ENCODE measurements at places on chromosomes 6 and 20. TPM values are rescaled to one million over a fixed set of nuclear protein-coding genes. Genes with fewer than 3 reads are reported as not detected.

- H3K4me1 ChIP-seq, result no peaks in the 10 kb centered on the region
- no peak overlapping the region for H3K4me3 ChIP-seq
- H3K36me3 ChIP-seq, result no peaks in the 10 kb centered on the region
- H3K27me3 ChIP-seq, result no peaks in the 10 kb centered on the region
These were observed 70.0 kb downstream of the NRSN1 start for GRCh38 chr6:24195836-24196597.

DNA sequence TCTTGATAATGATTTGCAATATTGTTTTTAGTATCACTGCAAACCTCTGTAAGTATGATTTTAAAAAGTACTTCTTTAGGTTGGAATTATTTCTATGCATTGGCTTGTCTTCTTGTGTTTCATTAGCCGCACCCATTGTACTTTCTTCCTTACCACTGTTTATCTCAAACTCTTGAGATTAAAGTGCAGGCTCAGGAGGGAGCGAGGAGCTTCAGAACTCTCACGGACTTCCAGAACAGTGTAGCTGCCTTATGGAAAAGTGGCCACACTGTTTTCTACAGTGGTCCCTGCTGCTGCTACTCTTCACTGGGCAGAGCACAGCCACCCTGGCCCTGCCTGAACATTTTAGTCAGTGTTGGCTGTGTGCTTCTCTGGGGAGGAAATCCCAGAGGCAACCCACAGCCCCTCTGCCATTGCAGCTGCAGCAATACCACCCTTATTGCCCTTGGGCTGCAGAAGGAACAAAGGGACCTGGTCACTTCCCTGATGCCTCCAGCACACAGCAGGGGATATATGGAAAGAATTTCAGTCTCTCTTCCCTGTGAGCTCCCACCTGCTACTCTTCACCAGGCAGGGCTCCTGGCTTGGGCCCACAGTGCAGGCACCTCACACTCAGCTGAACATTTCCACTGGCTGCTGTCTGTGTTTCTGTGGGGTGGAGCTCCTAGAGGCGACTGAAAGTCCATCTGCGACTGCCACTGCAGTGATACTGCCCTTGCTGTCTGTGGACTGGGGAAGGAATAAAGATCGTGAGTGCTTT, 91.7 kb upstream of the MAP3K4 start:
- no peak overlapping the region for H3K4me3 ChIP-seq
- no peaks in the 10 kb centered on the region for H3K4me1 ChIP-seq
- H3K36me3 ChIP-seq, result no peaks in the 10 kb centered on the region

DNA sequence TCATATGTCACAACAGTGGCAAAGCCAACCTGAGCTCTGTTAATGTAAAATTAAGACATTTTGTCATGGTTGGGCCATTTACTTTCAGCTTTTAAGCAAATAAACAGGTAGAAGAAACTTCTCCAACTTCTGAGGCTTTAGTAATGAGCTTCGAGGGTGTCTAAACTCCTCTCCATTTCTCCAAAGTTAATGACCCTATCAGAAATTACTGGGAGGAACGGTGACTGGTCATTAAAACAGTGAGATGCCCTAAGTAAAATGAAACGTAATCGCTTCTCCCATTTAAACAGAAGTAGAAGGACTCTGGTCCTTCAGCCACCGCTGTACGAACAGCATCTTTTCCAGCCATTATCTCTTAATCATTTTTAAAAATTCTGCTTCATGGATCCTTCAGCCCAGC, 986.9 kb upstream of the MANEA start:
- no peaks in the 10 kb centered on the region for H3K4me1 ChIP-seq
- H3K27ac ChIP-seq, result no peak overlapping the region
- no peak overlapping the region for H3K4me3 ChIP-seq
- no peaks in the 10 kb centered on the region for H3K27me3 ChIP-seq

DNA sequence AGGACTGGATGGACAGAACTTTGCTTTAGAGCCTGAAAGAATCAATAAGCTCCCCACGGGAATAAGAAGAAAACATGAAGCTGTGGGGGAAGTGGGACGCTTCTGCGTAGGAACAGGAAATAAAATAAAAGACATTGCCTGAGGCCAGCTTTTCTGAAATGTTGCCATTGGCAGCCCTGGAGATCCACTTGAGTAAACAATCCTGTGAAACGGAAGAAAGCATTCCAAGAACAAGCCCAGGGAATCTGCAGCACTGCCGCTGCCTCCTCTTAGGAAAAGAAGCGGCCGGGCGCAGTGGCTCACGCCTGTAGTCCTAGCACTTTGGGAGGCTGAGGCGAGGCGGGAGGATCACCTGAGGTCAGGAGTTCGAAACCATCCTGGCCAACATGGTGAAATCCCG, 182.3 kb upstream of the RALGAPA2 start:
- H3K27me3 ChIP-seq, result no peaks in the 10 kb centered on the region
- no peak overlapping the region for H3K27ac ChIP-seq
- no peaks in the 10 kb centered on the region for H3K36me3 ChIP-seq

DNA sequence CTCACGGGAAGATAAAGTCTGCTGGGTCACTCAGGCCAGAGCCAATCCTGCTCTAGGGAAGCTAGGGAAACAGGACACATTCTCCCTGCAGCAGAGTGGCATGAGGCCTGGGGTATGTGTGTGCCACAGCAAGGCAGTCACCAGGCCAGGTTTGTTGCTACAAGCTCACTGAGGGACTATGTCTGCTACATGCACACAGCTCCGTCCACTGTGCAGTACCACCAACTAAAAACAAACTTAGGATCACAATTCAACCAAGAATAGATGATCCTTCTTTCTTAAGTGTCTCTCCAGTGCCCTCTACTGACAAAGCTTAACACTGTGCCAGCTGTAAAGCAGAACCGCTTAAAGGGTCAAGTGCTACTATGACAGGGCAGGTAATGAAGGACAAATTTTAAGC, 192.5 kb downstream of the PTPRK start:
- DNase-seq, result no peak
- no peak overlapping the region for H3K27ac ChIP-seq
- H3K27me3 ChIP-seq, result no peaks in the 10 kb centered on the region
- peaks cover 8% of the 10 kb centered on the region for H3K4me1 ChIP-seq
- no peak overlapping the region for H3K4me3 ChIP-seq

DNA sequence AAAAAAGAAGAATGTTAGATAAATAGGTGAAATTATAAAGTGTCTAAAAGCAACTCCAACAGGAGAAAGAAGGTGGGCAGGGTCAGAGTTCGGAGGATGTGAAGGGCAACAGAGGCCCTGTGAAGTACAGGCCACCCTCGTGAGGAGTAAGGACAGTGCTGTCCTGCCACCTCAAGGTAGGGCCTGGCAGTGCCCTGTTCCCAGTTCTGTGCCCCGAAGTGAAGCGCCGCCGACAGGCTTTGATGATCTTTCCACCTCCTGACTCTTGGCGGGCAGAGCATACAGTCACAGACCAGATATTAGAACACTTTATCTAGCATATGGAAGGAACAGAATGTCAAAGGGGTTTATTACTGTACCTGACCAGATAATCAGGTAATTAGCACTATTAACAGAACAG, 75.8 kb downstream of the GJA10 start:
- peaks cover 16% of the 10 kb centered on the region for H3K4me1 ChIP-seq
- H3K27ac ChIP-seq, result no peak overlapping the region

DNA sequence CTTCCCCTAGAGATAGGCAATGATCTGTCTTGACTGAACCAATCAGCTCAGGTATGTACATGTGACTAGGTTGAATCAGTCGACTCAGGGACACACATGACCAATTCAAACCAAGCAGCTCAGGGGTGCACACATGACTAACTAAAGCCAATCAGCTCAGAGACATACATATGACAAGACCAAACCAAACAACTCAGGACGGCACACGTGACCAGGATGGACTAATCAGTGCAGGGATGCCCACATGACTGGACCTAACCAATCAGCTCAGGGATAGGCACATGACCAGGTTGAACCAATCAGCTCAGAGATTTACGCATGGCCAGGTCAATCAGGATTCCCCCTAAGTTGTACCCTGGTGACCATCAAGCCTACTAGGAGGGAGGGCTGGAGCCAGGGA, 310.3 kb downstream of the CDH26 start:
- no peak overlapping the region for H3K4me3 ChIP-seq
- no peaks in the 10 kb centered on the region for H3K36me3 ChIP-seq
- no peak overlapping the region for H3K27ac ChIP-seq
- no peaks in the 10 kb centered on the region for H3K27me3 ChIP-seq
- no peaks in the 10 kb centered on the region for H3K4me1 ChIP-seq

DNA sequence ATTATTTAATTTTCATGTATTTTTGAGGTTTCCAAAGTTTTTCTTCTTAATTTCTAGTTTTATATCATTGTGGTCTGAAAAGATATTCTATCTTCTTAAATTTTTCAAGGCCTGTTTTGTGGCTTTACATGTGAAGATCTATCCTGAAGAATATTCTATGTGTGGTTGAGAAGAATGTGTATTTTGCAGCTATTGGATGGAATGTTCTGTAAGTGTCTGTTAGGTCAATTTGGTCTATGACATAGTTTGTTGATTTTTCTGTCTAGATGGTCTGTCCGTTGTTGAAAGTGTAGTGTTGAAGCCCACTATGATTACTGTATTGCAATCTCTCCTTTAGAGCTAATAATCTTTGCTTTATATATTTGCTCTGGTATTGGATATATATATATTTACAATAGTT, 125.7 kb downstream of the CRYBG1 start:
- no peak overlapping the region for H3K4me3 ChIP-seq
- no peak for DNase-seq
- H3K36me3 ChIP-seq, result no peaks in the 10 kb centered on the region
- no peaks in the 10 kb centered on the region for H3K4me1 ChIP-seq

DNA sequence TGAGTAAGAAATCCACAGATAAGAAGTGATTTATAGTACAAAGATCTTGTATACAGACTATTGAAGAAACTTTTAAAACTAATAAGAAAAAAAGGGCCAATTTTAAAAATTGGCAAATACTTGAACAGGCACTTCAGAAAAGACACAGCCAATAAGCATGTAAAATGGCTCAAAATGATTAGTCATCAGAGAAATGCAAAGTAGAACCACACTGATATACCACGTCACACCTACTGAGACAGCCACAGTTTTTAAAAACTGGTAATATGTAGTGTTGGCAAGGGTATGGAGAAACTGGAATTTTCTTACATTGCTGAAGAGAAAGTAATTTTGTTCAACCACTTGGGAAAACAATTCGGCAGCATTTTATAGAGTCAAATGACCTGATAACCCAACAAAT, 488.9 kb upstream of the HTR1E start:
- H3K4me3 ChIP-seq, result no peak overlapping the region
- no peaks in the 10 kb centered on the region for H3K36me3 ChIP-seq
- H3K27ac ChIP-seq, result no peak overlapping the region
- H3K4me1 ChIP-seq, result no peaks in the 10 kb centered on the region
- DNase-seq, result no peak
- no peaks in the 10 kb centered on the region for H3K27me3 ChIP-seq

DNA sequence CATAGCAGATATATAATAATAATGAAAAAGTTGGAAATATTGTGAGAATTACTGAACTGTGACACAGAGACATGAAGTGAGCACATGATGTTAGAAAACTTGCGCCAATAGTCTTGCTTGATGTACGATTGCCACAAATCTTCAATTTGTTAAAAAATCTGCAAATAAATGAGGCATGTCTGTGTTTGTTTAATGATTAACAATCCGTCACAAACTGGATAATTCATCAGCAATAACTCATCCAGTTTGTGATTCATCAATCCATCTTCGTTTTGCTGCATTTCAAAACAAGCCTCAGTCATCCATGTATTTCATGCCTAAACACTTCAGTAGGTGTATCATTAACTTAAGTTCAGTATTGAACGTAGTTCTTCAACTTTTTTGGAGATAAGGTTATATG, 25.5 kb upstream of the SMIM26 start:
- H3K27ac ChIP-seq, result no peak overlapping the region
- H3K4me1 ChIP-seq, result no peaks in the 10 kb centered on the region
- peaks cover 68% of the 10 kb centered on the region for H3K36me3 ChIP-seq

GRCh38 chr6:96631248-96631647, 68.3 kb downstream of the FHL5 start:
- DNase-seq, result no peak
- H3K4me3 ChIP-seq, result no peak overlapping the region
- H3K27ac ChIP-seq, result no peak overlapping the region

DNA sequence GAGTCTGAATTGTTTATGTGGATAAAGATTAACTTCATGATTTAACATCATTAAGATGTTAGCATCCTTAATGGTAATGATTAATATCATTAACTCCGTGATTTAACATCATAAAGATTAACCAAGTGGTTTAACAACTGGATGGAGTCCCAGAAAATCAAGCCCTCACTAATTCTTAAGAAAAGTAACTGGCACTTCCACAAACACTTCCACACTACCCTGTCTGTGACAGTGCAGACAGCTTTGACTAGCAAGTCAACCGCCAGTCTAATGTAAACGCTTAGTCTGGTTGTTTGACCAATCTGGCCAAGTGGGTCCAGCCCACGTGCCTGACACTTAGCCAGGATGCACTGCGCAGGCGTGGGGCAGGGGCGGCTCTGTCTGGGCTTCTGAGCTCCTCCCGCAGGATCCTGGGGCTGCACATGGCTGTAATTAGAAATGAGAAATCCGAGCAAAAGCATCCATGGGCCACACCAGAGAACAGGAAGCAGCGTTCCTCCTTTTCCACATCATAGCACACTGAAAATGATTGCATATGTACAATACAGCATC, 424.2 kb downstream of the FOXA2 start:
- H3K27me3 ChIP-seq, result no peaks in the 10 kb centered on the region
- H3K4me1 ChIP-seq, result no peaks in the 10 kb centered on the region

Gene HCRTR2
- not detected for total RNA-seq

Gene SLC22A16
- total RNA-seq, result not detected

Gene SEL1L2
- total RNA-seq, result not detected

Gene TREML2
- 0.12 TPM for total RNA-seq

Gene STX11
- 7.3 TPM for total RNA-seq
